Fibroblast of skin of scalp (primary cell): ENCODE measurements at places on chromosomes 7 and 10.

DNA sequence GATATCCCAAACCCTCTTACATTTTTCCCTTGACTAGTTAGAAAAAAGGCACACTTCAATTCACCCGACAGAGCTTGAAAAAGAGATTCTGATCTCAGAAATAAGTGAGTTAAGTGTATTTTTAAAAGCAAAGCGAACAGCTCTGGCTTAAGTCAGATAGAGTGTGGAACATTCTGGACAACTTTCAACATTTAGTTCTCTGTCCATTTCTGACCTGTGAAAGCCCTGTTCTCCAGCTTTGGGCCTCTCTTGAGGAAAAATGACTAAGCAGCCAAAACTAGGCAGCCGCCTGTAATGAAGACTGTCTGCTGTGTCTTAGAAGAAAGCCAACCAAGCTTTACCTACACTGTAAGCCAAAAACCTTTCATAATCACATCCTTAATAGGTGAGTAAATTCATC lies 50.5 kb downstream of the CDK6 start:
- DNase-seq, result no peak

- DNase-seq, result no peak
Observed at GRCh38 chr10:113754125-113754524, 2.6 kb downstream of the PLEKHS1 start.

- no peak for DNase-seq
Observed at GRCh38 chr7:23742051-23742450, 32.0 kb downstream of the STK31 start.

- DNase-seq, result no peak
Observed at GRCh38 chr10:122632031-122632430, 67.6 kb downstream of the C10orf120 start.

DNA sequence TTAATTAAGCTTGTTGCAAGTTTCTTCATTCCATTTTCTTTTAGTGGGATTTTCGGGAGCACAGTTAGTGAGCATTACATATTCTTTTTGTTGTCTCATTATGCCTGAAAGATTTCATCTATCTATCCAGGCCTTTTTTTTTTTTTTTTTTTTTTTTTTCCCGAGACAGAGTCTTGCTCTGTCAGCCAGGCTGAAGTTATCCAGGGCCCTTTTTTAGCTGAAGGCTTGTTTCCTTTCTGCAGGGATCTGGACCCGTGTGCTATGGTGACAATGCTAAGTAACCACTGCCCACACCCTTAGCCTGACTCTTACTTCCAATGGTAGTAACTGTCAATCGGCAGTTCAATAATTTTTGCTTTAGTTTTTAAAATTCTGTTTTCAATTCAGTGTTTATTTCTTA lies 190.8 kb upstream of the MTPN start:
- no peak for DNase-seq
